Stimulated activated CD4-positive, alpha-beta T cell treated with anti-CD3 and anti-CD28 coated beads, Interleukin-2, amount 100 ng/mL, for 4 hours (primary cell): ENCODE measurements at places on chromosomes 6 and 20.

GRCh38 chr6:40958738-40959137, 80.3 kb downstream of the UNC5CL start:
- DNase-seq: no peak

GRCh38 chr6:44920952-44921491, 407.1 kb upstream of the RUNX2 start:
- no peak for DNase-seq

GRCh38 chr6:155041741-155042279, 46.7 kb downstream of the TIAM2 start:
- DNase-seq: no peak

GRCh38 chr6:90301816-90302215, 5.2 kb upstream of the BACH2 start:
- DNase-seq: no peak

GRCh38 chr6:161169696-161170095, 104.2 kb downstream of the AGPAT4 start:
- no peak for DNase-seq
